ENCODE measurements at places on chromosomes 1 and 21.

DNA sequence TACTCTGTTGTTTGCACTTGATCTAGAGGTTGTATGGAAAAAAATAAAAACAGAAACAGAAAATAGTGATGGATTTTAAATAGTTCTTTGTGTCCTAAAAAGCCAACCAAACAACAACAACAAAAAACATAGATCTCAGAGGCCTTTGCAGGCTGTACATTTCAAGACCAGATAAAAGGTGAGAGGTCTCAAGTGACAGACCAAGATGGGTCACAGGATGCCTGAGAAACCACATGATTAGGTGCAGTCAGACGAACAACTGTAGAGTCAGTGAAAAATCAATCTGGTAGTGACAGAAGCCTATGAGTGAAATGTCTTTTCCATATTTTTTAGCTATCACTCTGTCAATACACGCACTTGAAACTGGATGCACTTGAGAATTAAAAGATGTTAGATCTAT is 193.5 kb upstream of the SAMSN1 start:
- no peak for DNase-seq

- no peak for DNase-seq
Observed at GRCh38 chr1:11611638-11612327, 42.4 kb downstream of the FBXO2 start.

- no peak for DNase-seq
Observed at GRCh38 chr1:83029050-83029449, 969.9 kb downstream of the TTLL7 start.

DNA sequence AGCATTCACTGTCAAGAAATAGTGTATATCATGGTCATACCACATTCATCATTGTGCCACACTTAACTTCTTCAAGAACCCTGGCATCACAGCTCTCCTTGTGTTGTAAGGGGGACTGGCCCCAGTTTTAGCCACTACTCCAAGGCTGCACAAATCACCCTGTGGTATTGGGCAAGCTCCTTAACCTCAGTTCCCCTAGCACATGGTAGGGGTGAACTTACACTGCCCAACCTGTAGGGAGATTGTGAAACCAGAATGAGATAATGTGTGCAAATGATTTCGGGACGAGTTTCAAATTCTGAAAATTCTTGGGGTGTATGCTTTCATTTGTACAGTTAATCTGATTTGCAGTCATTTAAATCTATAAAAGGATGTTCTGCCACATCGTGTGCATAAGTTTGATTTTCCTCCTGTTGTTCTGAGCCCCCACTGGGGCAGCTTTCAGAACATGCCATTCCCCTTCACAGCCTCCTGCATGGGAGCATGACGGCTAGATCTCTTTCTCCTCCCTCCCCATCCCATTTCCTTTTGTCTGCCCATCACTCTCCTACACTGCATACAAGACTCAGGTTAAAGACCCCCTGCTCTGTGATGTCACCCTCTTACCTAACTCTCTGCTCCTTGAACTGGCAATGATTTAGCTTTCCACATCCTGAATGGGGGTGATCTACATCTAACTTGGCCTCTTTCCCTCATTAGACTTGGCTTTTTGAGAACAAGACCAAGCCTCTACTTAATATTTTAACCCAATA is 290.3 kb downstream of the CHRM3 start:
- DNase-seq: no peak

DNA sequence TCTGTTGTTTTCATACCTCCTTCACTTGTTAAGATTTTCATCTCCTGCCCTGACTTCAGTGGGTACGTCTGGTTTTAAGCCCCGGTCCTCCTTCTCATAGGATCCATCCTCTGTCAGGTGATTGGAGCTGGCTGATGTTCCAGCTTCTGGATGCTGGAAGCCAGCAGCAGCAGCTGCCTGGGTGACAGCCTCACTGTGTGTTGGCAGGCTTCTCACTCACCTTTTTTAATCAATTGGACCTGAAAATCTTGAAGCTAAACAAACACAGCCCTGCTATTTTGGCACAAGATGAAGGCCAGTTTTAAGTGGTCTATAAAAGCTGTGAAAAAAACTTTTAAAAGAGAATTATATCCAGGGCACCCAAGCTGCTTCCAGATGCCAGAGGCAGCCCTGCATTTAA is 181.0 kb downstream of the DISC1 start:
- no peak for DNase-seq

DNA sequence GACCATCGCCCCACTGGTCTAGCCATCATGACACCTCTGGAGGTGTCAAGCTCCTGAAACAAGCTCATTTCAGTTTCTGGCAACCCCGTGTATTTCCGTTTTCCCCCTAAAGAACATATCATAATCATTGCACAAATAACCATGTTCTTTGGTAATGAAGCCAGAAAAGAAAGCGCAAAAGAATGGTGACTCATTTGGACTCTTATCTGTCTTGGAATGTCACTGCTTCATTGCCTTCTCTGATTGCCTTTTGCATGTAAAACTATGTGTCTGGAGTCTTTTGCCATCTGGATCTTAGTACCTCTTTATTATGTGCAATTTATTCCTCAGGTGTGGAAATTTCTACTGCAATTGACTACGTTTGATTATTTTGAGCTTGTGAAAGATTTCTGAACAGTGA is 110.5 kb downstream of the COLGALT2 start:
- DNase-seq: no peak

DNA sequence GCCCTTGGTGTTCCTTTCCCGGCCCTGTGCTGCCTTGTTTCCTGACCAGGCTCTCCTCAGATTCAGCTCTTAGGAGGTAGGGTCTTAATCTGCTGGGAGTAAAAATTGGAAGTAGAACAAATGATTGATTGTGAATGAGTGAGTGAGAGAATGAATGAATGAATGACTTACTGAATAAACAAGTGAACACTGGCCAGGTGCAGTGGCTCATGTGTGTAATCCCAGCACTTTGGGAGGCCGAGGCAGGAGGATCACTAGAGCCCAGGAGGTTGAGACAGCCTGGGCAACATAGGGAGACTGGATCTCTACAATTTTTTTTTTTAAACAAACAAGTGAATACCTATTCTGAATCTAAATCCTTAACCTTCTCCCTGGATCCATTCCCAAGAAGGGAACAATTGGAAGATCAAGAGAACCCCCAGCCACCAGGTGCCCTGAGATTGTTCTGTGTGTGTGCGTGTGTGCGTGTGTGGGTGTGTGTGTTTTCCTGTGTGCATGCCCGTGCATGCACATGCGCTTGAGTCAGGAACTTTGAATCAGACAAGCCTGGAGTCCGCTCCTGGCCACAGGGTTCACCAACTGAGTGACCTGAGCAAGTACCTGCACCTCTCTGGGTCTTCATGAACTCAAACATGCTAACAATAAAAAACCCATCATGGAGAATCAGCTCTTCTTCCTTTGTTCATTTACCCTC is 24.3 kb upstream of the CITED4 start:
- DNase-seq: no peak

DNA sequence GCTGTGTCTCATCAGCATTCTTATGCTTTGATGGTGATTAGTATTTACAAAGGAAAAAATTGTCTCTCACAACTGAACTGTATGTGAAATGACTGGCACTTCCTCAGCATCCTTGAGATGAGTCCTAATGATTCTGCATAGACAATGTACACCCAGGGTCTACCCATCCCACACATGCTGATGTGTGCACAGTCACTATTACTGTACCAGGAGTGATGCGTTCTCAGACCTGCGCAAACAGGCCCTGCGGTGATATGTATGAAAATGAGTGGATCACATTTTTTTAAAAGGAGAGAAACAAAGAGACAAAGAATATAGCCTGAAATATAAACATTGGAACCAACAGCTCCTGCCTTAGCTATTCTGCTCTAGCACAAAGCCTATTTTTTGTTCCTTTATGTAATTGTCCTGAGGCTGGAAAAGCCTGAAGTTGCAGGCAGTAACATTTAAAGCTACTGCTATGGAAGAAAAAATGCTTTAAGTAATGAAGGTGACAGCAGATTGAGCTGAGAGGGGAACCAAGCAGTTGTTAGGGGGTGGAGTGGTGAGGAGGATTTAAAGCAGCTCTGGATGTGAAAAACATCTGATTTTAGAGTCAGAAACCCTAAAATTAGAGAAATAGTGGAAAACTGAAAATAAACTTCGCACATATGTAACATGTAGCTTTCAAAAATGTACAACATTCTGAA is 5.5 kb downstream of the RCAN1 start:
- DNase-seq: no peak

DNA sequence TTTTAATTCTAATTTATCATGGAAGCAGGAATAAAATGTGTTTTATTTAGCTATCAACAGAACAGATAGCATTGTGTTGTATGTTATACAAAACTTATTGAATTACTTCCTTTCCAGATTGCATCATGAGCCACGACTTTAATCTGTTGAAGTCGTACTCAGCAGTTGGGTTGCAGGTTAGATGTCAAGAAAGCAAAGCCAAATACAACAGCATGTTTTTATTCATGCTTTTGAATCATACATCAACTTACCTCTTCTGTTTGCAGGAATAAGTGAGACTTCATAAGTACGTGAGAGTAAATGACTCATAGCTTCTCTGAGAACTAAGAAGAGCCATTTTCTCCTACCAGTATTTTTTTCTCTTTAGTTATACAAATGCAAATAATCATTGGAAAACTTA is 110.8 kb upstream of the ADGRL4 start:
- DNase-seq: no peak

GRCh38 chr1:245079021-245079609 is 75.7 kb upstream of the KIF26B start:
- DNase-seq: no peak

- DNase-seq: peak; percentile 53
Observed at GRCh38 chr1:152459596-152460528, 45.8 kb upstream of the CRNN start.

DNA sequence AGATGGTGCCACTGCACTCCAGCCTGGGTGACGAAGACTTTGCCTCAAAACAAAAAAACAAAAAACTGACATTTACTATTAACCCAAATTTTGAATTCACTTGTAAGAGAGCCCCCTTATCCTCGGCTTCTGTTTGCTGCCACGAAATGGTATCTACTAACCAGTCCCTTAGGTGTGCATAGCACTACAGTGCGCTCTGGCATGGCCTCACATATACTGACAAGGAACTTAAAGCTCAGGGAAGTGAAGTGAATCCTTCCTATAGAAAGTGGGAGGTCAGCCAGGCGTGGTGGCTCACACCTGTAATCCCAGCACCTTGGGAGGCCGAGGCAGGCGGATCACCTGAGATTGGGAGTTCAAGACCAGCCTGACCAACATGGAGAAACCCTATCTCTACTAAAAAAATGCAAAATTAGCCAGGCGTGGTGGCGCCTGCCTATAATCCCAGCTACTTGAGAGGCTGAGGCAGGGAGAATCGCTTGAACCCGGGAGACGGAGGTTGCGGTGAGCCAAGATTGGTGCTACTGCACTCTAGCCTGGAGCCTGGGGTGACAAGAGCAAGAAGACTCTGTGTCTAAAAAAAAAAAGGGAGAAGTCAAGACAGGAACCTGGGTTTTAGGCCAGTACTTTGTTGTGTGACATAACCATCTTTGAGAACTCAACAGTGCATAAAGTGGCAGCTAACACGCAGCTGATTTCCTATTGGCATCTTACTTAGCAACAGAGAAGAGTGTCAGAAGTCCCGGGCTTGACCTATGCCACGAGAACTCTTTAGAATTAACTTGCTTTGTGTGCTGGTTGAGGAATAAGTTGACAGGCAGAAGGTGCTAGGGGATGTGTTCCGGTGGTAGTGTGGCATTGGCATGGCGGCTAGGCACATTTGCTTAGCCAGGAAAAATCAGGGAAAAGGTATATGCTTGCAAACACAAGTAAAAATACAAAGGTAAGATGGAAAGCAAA is 16.8 kb downstream of the ERRFI1 start:
- DNase-seq: no peak

DNA sequence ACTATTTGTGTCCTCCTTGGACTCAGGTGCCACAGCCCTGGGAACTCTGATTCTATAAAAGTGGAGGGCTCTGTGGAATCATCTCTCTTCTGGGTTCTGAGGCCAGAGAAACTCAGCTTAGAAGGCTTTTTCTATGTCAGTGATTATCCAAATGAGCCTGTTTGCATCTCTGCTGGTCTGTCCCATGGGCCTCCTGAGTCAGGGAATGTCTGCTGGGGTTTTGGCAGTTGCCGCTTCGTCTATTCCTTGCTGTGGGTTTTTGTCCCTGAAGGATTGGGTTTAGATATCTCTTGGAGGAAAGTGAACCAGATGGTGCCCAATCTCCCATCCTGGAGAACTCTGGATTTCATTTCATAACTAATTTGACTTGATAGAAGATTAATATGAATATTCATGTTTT is 297.6 kb downstream of the HHAT start:
- no peak for DNase-seq

GRCh38 chr1:218430822-218431221 is 85.7 kb downstream of the TGFB2 start:
- no peak for DNase-seq

DNA sequence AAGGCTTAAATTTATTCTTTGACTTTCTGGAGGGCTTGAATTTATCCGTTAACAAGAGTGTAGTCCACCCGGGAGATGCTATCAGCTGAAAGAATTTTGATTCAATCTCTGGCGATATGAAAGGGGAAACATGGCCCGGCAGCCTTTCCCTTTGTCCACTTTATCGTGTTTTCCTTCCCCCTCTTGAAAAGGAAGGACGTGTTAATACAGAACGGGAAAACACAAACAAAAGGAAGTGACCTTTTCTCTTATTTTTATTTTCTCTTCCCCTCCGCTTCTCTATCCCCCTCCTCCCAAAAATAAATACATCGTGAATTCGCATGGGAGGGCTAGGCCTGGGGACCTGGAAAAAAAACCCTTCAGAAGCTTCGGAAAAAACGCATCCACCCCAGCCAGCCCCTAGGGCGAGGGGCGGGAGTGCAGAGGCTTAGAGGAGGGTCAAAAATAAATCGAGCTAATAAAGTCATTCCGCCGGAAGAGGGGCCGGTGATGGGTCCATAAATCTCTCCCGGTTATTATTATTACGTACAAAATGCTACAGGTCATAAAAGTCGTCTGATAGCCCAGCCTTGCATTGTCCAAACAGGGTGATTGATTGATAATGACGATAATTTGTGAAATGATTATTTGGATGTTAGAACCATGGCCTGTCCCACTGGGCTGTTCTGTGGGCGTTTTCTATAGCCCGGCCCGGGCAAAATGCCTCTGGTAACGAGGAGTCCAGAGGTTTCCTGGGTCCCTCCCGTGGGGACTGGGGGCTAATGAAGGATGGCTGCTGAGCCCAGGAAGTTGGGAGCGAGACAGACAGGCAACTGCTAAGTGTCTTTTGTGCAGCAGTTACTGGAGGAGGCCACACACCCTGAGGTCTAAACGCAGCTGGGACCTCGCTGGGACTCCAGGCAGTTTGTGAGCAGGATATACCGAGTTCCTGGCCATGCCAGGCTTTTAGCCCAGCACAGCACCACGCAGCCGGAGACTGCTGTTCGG is 179.4 kb downstream of the PRDM16 start:
- no peak for DNase-seq

GRCh38 chr21:26842974-26843932 is 2.0 kb downstream of the ADAMTS1 start:
- DNase-seq: no peak

DNA sequence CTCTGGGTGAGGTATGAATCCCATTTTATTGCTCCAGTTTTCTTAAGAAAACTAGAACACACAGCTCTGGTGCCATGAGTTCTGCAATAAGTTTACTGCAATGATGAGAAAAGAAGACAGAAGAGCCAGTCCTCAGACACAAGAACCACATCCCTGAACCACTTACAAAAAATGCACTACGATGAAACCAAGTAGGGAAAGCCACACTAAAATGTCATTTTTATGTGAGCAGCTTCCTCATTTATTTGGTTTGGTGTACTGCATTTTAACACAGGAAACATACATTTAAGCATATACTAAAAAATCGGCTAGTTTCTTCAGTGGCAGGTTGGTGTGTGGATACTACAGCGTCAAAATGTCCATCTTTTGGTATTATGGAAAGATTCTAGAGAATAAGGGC is 95.9 kb downstream of the PTPN14 start:
- DNase-seq: no peak

Measured in activated CD4-positive, alpha-beta T cell treated with anti-CD3 and anti-CD28 coated beads for 24 hours (primary cell).